ENCODE measurements at places on chromosomes 6 and 20. TPM values are rescaled to one million over a fixed set of nuclear protein-coding genes. Genes with fewer than 3 reads are reported as not detected.
A peak's percentile ranks its signal among the peaks of the same experiment; 100 is the strongest.

DNA sequence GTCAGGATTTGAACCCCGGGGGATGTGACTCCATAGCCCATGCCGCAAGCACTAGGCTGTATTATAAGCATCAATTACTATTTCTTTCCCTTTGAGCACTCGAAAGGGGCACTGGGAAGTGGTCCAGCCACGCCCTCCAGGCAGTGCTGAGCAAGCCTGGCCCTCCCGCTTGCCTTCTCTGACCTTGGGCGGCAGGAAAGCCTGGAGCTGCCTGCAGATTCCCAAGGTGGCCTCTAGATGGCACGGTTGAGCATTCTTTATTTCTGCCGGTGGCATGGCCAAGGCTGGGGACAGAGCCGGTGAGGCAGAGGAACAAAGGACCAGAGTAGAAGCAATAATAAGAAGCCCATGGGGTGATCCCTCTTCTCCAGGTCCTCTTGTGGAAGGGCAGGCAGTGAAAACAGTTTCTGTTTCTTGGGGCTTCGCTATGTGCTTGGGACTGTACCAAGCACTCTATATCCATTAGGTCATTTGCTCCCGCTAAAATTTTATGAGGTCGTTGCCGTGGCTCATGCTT, 32.0 kb downstream of the ARHGAP40 start:
- H3K27ac ChIP-seq = no peak overlapping the region
- peaks cover 3% of the 10 kb centered on the region for H3K27me3 ChIP-seq
- no peaks in the 10 kb centered on the region for H3K4me1 ChIP-seq
- DNase-seq = peak; percentile 70

- H3K27ac ChIP-seq = no peak overlapping the region
- H3K27me3 ChIP-seq = no peaks in the 10 kb centered on the region
- no peaks in the 10 kb centered on the region for H3K36me3 ChIP-seq
- no peak overlapping the region for H3K4me3 ChIP-seq
Observed at GRCh38 chr6:38580030-38580429, 59.7 kb downstream of the BTBD9 start.

DNA sequence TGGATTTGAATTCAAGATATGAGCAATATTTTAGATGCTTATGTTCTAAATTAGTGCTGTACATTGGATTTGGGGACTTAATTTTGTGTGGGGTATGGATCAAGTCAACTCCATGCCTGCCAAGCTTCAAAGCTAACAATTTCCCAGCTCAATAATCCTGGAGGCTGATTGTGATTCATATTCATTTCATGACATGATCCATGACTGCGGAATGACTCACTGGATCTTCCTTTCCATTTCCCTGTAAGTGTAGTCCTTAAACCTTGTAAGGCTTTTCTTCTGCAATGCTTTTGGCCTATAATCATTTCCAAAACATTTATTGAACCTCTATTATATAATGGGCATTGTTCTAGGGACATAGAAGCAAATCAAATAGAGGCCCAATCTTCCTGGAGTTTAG, 44.7 kb upstream of the CCN2 start:
- H3K4me1 ChIP-seq = no peaks in the 10 kb centered on the region
- DNase-seq = no peak
- H3K4me3 ChIP-seq = no peak overlapping the region
- H3K27ac ChIP-seq = no peak overlapping the region

GRCh38 chr6:155303361-155303870, 10.9 kb downstream of the TFB1M start:
- no peak for DNase-seq
- no peak overlapping the region for H3K4me3 ChIP-seq
- H3K4me1 ChIP-seq = peaks cover 4% of the 10 kb centered on the region
- no peak overlapping the region for H3K27ac ChIP-seq

Gene SLC22A23
- 10.9 TPM for total RNA-seq

Gene KIF25
- total RNA-seq = not detected

Data from adrenal gland (tissue), 19 donors.